Fibroblast of gingiva (primary cell): ENCODE measurements at places on chromosomes 1 and 21.

DNA sequence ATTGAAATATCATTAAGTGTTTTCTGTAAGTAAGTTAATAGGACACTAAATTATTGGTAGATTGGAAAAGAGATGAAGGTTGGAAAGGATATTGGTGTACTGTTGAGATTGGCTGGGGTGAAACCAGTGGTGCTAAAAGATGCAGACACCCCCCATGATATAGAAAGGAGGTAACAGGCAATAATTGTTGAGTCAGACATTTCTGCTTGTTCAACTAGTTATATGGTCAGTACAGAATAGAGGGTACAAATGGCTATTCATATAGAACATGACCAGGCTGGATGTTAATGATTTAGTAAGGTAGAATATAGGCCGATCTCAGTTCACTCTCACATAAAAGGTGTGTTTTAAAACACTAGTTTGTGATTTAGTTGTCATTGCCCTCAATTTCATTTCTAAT, 104.5 kb downstream of the POU2F1 start:
- no peak for DNase-seq

- no peak for DNase-seq
Measured at GRCh38 chr21:42219606-42220137, 732 bp downstream of the ABCG1 start.

GRCh38 chr1:231108516-231109302, 53.1 kb upstream of the TRIM67 start:
- no peak for DNase-seq

GRCh38 chr1:201849372-201850052, 20.6 kb downstream of the IPO9 start:
- DNase-seq: no peak

GRCh38 chr1:218473522-218473921, 128.4 kb downstream of the TGFB2 start:
- no peak for DNase-seq

GRCh38 chr1:89913353-89914095, 81.4 kb upstream of the ZNF326 start:
- no peak for DNase-seq

GRCh38 chr1:47208374-47208850, 18.6 kb upstream of the PDZK1IP1 start:
- DNase-seq: no peak

GRCh38 chr1:4171480-4172450, 271.7 kb upstream of the C1orf174 start:
- DNase-seq: no peak

DNA sequence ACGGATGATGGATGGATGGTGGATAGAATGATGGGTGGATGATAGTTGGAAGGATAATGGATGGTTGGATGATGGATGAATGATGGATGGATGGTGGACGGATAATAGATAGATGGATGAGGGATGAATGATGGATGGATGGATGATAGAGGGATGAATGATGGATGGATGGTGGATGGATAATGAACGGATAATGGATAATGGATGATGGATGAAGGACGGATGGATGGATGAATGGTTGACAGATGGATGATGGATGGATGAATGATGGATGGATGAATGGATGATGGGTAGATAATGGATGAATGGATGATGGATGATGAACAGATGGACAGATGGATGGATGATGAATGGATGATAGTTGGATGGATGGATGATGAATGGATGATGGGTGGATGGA, 255.1 kb downstream of the NPHP4 start:
- DNase-seq: no peak

DNA sequence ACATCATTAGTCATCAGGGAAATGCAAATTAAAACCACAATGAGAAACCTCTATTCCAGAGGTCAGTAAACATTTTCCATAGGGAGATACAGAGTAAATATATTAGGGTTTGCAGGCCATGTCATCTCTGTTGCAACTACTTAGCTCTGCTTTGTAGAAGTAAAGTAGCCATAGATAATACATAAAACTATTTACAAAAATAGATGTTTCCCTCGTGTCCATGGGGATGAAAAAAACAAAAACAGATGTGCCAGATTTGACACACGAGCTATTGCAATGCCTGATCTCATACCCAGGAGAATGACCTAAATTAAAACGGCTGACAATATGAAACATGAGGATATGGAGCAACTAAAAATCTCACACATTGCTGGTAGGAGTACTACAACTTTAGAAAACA, 17.3 kb downstream of the LTN1 start:
- DNase-seq: peak; percentile 98

GRCh38 chr1:236623371-236624166, 19.3 kb upstream of the HEATR1 start:
- no peak for DNase-seq

GRCh38 chr1:222953585-222953984, 138.7 kb downstream of the DISP1 start:
- DNase-seq: peak; percentile 3

DNA sequence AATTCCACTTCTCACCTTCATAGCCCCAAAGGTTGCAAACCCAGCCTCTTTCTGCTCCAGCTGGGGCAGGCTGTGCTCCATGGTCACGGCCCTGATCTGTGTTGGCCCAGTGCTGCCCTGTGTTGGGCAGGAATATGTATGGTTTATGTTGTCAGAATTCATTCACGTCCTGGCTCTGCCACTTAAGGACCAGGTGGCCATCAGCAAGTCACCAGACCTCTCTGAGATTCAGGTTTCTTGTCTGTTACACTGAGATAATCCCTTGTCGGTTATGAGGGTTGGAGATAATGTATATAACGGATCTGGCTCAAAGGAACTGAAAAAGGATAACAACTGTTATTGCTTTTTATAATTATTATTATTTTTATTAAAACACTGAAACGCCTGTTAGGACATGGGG, 39.1 kb upstream of the SELENON start:
- DNase-seq: no peak

- no peak for DNase-seq
Measured at GRCh38 chr1:202126426-202126825, 3.7 kb downstream of the GPR37L1 start.

DNA sequence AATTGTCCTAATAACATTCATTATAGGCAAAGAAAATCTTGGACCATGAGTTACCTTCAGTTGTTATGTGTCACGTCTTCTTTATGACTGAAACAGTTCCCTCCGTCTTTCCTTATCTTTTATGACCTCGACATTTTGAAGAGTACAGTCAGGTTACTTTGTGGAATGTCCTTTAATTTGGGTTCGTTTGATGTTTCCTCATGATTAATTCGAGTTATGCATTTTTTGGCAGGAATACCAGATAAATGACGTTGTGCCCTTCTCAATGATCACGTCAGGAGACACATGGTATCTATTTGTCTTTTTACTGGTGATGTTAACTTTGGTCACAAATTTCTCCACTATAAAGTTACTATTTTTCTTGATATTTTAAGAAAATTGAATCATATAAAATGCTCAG, 17.3 kb upstream of the KLF17 start:
- no peak for DNase-seq

GRCh38 chr1:84428235-84428634, 30.0 kb downstream of the DNASE2B start:
- no peak for DNase-seq

DNA sequence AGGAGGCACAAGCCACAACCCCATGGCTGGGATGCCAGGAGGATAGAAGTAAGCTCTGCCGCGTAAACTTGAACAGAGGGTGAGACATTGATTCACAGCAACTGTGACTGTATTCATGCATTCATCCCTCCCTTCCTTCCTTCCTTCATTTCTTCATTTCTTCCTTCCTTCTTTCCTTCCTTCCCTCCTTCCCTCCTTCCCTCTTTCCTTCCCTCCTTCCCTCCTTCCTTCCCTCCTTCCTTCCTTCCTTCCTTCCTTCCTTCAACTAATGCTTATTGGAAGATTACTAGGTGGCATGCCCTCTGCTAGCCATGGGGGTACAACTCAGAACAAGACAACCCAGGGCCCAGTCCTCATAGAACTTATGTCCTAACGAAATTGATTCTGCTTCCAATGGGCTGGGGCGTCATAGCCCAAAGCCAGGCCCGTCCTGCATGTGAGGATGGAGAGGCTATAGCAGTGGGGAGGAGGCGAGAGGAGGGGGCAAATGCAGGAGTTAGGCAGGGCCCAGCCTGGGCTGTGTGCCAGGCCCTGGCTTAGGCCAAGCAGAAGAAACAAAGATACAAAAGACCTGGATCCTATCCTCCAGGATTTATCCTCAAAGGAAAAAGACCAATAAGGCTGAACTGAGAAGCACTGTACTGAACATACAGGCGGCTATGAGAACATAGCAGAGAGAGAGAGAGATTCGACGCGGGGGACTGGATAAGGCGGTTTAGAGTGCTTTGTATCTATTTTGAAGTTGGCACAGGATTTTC, 24.4 kb upstream of the PAXBP1 start:
- DNase-seq: no peak

GRCh38 chr1:20483833-20484518, 2.0 kb downstream of the CAMK2N1 start:
- DNase-seq: no peak

GRCh38 chr1:60413091-60413490, 339.5 kb upstream of the C1orf87 start:
- DNase-seq: no peak

GRCh38 chr1:108080448-108080847, 115.5 kb upstream of the VAV3 start:
- DNase-seq: no peak

GRCh38 chr1:9391620-9392019, 98.9 kb downstream of the SPSB1 start:
- DNase-seq: no peak

DNA sequence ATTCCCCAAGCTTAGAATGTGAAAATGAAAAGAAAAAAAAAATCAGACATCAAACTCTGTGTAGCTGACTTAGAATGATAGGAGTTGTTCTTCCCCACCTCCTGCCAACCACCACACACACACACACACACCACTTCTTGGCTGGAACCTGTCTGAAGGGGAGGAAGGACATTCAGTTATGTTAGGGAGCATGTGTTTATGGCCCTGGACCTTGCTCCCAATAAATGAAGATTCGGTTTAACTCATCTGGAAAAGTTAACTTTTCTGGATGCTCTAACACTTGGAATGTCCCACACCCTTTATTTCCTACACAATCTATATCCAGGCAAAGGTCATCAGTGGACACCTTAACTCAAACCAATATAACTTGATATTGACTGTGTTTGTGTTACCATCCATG, 112.4 kb downstream of the DAB1 start:
- DNase-seq: no peak

DNA sequence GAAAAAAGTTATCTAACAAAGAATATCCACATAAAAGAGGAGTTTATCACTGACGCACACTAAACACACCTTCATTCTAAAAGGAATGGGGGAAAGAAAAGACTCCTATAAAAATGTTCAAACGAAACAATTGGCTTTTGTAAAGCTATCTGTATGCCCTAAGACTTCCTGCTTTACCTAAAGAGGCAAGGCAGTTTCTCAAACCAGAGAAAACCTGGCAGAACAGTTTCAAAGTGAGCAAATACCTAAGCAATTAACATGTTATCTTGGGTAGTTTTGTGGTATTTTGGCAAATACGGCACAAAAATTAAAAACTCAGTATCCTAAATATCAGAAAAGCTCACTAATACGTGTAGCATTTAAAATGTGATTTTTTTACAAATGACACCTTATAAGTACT, 1.9 kb downstream of the PUM1 start:
- DNase-seq: no peak

- DNase-seq: no peak
Measured at GRCh38 chr1:236677641-236678235, 8.6 kb upstream of the ACTN2 start.

DNA sequence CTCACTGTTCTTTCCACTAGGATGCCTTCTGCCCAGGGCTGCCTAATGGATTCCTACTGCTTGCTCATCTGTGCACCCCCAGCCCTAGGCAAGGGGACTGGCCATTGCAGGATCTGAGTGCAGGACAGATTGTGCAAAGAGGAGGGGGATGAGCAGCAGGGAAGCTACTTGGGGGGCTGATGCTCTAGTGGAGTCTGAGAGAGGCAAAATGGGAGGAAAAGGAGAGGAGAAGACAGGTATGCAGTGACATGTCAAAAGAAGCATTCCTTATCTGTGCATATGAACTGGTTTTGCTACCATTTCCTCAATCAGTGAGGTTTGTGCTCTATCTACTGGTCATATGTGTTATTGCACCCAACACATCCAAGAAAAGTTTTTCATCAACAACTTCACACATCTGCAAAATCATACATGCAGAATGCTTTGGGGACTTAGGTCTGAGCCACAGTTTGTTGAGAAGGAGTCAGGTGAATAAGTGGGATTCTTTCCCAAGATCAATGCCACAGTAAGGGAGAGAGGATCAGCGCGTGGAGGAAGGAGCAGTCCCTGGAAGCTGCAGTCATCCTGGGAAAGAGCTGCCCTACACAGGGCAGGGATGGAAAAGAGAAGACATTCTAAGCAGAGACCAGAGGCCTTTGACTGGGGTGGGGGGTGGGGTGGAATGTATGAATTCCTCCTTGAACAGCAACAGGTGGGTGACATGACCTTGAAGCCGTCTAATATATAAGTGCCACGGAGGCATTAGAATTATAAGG, 14.4 kb downstream of the SLC5A9 start:
- DNase-seq: peak; percentile 21

DNA sequence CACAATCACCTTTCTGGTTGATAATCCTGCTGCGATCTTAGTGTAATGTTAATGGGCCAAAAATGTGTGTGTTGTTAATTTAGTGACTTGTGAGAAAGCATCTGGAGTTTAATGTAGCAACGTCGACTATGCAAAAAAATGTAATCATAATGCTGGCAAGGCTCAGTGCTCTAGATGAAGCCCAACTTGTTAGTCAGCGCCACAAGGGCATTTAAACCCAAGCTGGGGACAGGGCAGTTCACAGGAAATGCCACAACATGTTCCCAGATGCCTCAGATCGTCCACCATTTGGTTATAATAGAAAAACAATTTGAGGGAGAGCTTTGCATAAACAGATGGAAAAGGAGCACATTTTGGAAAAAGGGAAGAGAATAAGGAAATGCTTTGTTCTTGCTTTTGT, 585.4 kb upstream of the PLXNA2 start:
- peak; percentile 50 for DNase-seq

DNA sequence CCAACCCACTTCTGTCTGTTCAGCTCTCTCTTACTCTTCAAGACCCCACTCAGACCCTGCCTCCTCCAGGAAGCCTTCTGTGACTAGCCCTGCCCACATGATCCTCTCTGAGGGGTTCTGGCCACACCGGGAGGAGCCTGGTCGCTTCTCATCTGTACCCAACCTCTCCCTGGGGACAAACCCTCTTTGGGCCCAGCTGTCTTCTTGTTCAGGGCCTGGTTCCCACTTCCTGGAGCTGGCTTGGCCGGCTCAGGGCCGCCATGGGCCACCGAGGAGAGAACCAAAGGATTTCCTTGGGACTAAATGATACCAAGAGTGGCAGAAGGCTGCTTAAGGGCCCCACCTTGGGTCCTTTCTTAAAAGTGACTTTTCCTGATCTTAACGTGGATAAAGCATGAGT, 124.7 kb upstream of the ZBTB40 start:
- DNase-seq: no peak
